ENCODE measurements at places on chromosomes 3 and 15.

DNA sequence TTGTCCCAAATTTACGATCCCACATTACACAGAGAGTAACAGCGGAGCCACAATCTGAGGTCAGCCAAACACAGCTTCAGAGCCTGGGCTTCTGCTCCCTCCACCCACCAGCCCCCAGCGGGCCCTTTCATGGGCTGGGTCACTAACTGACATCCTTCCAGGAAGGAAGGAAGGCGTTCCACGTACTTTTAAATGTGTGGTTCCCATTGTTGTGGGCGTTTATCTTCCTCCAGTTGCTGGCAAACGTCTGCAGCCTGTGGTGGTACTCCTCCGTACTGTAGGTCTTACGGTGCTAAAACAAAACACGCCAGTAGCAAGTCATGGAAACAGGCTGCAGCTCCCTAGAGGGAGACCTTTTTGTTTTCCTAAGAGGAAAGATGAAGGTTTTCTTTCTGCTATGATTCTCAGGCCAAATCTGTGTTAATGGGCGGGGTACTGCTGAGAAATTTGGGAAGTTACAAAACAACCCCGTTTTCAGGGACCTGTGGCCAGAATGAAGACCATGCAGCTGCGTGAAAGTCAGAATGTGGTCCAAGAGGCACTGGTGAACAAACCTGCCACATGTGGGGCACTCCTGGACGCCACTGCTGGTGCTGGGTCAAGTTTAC lies 7.6 kb downstream of the CTSH start:
- peak; percentile 26 for DNase-seq

DNA sequence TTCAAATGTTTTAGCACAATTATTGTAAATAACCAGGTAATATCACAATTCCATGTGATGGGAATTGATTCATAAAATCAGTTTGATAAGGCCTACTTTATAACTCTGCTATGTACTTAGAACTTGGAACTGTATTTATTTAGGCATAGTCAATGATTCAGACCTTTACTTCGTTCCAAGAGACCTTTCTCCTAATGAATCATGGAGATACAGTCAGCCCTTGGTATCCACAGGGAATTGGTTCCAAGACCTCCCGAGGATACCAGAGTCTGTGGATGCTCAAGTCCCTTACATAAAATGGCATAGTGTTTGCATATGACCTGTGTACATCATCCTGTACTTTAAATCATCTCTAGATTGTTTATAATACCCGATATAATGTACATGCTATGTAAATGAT lies 60.8 kb upstream of the UMPS start:
- DNase-seq: no peak

DNA sequence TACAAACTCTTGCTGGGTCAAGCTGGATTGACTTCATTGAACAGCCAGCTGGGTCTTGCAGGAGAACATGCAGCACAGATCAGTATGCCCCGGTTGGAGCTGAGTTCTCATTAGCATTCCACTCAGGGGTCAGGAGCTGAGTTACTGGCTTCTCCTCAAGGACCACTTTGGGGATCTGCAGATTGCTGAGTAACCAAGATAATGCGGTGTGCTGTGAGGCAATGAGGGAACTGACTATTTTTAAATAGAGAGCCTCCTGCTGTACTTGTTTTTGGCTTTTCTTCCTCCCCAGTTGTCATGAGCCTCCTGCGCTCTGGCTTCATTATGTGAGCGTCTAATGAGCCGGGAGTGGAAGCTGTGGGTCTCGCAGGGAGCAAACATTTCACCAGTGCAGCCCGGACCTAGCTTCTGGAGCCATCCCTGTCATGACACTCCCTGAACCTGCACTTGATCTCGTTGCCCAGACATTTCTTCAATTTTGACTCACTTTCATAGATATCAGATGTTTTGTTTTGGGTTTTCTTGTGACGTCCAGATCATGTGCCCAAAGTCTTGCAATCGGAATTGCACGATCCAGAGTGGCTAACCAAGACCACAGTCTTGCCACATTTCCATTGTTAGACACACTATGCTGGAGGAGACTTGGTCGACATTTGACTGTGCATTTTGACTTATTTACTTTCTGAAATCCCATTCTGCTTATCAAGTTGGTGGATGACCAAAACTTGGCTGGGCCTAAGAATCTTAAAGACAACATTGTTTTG lies 327.2 kb downstream of the LRTM1 start:
- no peak for DNase-seq

DNA sequence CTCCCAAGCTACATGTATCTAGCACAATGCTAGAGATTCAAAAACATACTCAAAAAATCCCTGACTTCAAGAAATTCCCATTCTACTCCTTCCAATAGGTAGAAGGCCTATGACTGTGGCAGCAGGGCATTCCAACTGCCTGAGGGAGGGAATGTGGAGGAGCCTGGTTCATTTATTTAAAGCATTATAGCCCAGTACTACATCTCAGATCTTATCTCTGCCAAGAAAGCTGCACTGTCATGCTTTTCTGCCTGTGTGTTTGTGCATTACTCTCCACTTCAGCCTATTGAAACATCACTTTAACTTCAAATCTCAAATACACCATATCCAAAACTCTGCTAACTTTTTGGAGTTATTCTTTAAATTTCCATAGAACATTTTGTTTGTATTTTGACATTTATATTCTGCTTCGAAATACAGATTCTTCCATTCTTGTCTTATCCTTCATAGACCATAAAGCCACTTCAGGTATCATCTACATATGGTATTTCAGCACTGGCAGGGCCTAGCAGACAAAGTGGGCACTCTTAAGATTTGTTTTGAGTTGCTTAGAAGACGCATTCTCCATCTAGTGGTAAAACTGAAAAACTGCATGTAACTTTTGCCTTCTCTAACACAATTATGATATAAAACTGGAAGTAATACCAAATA lies 59.1 kb upstream of the NEDD4 start:
- no peak for DNase-seq

- DNase-seq: no peak
Observed at GRCh38 chr3:12593473-12593872, 36.6 kb downstream of the MKRN2 start.

DNA sequence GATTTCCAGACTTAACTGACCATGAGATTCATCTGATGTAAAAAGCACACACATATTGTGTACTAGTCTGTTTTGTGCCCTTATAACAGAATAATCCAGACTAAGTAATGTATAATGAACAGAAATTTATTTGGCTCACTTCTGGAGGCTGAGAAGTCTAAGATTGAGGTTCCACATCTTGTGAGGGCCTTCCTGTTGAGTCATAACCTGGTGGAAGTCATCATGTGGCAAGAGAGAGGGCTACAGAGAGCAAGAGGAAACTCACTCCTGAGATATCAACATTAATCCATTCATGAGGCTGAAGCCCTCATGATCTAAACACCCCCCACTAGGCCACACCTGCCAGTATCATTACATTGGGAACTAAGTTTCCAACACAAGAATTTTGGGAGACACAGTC lies 977.6 kb downstream of the MCTP2 start:
- no peak for DNase-seq

GRCh38 chr3:60294181-60294580 lies 957.1 kb downstream of the FHIT start:
- no peak for DNase-seq

GRCh38 chr3:16059711-16060357 lies 114.6 kb upstream of the GALNT15 start:
- DNase-seq: no peak
